ENCODE measurements at places on chromosomes 2 and 18. TPM values are rescaled to one million over a fixed set of nuclear protein-coding genes. Genes with fewer than 3 reads are reported as not detected.
A peak's percentile ranks its signal among the peaks of the same experiment; 100 is the strongest.

Gene STPG4
- not detected for polyA plus RNA-seq

Gene DCTN1
- 80.2 TPM for polyA plus RNA-seq

GRCh38 chr18:34223893-34224422, 755 bp downstream of the NOL4 start:
- no peak for DNase-seq
- no peak overlapping the region for H3K27ac ChIP-seq

DNA sequence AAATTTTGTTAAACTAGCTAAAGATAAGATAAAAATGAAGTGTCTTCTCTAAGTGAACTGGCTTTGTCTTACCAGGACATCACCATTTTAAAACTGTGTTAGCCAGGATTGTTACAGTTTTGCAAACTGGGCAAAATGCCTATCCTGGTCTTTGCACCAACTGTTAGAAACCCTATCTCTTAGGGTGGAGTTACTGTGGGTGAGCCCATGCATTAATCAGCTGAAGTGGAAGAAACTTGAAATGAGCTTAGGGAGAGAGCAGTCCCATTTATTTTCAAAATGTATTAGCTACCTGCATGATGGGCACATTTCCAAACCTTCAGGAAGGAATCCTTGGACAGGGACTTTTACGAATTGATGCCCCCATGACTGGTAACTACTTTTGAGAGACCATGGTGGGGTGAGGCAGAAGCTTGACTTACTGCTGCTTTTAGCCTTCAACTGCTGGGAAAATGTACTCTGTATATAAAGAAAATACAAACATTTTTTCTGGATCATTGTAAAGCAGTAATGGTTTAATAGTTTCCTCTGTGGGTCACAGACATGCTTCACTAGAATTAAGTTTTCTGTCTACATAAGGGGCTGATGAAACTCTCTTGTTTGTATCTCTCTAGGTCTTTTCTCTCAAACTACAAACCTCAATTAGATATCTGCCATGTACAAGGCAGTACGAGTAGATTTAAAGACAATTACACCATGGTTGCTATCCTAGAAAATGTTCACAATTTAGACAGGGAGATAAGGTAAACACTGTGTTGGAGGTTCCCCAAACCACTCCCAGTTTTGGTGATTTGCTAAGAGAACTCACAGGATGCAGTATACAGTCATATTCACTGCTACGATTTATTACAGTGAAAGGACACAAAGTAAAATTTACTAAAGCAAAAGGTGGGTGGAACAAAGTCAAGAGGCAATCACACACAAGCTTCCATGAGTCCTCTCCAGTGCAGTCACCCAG, 321.4 kb upstream of the MMADHC start:
- no peaks in the 10 kb centered on the region for H3K4me1 ChIP-seq
- H3K36me3 ChIP-seq: no peaks in the 10 kb centered on the region
- H3K4me3 ChIP-seq: no peak overlapping the region
- DNase-seq: no peak
- no peak overlapping the region for H3K27ac ChIP-seq

GRCh38 chr2:216694826-216695217, 527 bp downstream of the IGFBP5 start:
- peak overlapping the region; percentile 60 for H3K27ac ChIP-seq
- DNase-seq: no peak
- peaks cover 3% of the 10 kb centered on the region for H3K27me3 ChIP-seq
- H3K4me3 ChIP-seq: peak overlapping the region; percentile 57
- H3K36me3 ChIP-seq: no peaks in the 10 kb centered on the region

DNA sequence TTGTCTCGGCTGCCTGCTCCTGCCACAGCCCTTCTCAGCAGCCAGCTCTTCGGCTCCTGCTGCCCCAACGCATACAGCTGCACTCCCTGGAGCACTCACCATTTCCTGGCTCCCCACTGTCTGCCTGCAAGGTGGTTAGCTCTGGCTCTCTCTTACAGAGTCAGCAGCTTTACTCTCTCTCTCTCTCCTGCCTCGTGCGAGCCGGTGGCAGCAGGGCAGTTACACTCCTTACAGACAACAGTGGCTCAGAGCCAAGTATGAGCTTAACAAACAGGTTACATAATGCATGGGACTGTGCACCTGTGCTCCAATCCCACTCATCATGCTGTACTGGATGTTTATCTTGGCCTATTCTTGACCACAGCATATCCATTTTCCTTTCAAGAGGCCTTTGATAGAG, 47.4 kb upstream of the DNAJC10 start:
- no peaks in the 10 kb centered on the region for H3K4me1 ChIP-seq
- no peak overlapping the region for H3K27ac ChIP-seq
- H3K4me3 ChIP-seq: no peak overlapping the region
- peak; percentile 45 for DNase-seq
- H3K36me3 ChIP-seq: no peaks in the 10 kb centered on the region
